ENCODE measurements at places on chromosomes 1 and 21.

GRCh38 chr1:192565946-192566345 is 9.6 kb upstream of the RGS1 start:
- peak; percentile 35 for DNase-seq

DNA sequence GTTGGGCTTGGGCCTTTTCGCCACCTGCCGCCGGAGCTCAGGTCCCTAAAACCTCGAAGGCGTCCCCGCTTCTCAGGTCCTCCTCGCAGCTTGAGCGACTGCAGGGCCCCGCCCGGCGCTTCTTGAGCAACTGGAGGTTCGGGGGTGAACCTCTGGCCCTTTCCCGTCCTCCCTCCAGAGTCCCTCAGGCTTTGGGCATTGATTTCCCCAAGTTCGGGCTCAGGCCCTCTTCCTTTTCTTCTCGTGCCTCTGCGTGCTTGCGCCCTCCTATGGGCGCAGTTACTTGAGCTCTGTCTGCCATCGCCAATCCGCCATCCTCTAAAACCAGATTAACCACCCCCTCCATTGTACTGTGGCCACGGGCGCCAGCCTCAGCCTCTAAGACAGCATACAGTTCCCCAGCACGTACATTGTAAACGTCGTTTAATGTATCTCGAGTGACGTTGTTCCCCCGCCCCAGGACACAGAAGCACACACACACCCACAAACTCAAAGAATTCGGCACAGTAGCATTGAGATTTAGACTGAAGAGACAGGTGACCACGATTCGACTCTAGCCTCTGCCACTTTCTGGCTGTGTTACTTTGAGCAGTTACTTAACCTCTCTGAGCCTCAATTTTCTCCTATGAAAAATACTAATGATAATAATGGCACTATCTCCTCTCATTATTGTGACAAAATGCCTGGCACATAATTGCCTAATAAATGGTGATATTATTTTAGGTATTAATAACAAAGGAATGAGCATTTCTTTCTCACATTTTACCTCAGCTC is 22.6 kb downstream of the BTG2 start:
- DNase-seq = peak; percentile 55

- no peak for DNase-seq
Observed at GRCh38 chr1:180198196-180198595, 31.9 kb upstream of the LHX4 start.

DNA sequence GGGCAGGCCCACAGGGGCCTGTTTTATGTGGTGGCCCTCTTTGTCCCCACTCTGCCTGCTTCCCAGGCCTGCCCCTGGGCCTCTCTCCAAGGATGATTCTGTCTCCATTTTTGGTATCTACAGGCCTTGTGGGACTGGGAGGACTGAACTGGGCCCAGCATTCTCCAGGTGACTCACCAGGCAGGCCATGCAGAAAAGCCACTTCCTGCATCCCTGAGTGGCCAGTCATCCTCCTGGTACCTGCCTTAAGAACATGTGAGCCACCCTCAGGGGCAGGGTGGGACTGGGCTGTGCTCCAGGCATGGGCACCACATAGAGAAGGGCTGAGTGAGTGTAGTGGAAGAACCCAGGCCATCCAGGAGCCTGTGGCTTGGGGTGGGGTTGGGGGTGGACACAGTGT is 20.0 kb upstream of the BCAR3 start:
- DNase-seq = peak; percentile 100

GRCh38 chr1:206106328-206107167 is 10.6 kb downstream of the AVPR1B start:
- peak; percentile 70 for DNase-seq

- DNase-seq = no peak
Observed at GRCh38 chr1:40663324-40664166, 1.9 kb downstream of the RIMS3 start.

DNA sequence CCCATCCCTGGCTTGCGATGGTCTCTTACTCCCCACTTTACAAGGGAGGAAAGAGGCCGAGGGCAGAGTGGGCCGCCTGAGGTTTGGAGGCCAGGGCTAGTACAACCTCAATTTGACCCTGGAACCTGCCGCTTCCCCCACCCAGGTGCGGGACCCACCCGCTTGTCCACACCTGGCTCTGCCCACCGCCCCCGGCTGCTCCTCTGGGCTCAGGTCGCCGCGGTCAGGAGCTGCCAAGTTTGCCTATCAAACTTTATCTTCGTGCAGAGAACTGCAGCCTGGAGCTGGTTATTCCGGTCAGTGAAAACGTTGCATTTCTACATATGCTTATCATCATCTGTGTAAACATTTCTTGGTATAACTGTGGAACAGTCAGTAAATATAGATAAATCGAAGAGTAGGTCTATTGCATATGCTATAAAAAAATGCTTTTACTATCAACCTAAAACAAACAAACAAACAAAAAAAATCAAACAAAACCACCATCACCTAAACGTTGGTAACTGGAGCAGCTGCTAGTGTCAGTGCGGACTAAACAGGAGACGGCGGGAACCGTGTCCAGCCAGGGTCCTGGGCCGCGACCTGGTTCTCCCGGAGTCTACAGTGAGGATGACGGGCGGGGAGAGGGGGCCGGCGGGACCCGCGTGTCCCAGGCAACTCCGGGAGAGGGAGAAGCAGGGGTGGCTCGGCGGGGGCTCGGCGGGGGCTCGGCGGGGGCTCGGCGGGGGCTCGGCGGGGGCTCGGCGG is 906 bp upstream of the ADARB1 start:
- peak; percentile 9 for DNase-seq

GRCh38 chr1:115409094-115410015 is 71.3 kb upstream of the NGF start:
- no peak for DNase-seq

DNA sequence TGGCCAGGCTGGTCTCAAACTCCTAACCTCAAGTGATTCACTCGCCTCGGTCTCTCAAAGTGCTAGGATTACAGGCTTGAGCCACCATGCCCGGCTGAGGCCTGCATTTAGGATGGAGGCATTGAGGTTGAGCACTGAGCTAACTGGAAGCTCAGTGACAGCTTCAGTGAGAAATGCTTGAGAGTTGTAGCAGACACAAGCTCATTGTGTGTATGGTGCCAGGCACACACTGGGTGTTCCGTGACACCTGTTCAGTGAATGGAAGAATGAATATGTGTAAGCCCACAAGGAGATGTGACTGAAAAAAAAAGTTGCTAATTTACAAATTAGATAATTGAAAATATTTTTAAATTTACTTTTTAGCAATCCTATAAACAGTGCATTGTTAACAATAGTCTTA is 21.8 kb downstream of the LURAP1 start:
- DNase-seq = no peak

- DNase-seq = no peak
Observed at GRCh38 chr1:208421486-208421885, 177.3 kb upstream of the PLXNA2 start.

- no peak for DNase-seq
Observed at GRCh38 chr1:38451541-38451993, 405.0 kb upstream of the POU3F1 start.

DNA sequence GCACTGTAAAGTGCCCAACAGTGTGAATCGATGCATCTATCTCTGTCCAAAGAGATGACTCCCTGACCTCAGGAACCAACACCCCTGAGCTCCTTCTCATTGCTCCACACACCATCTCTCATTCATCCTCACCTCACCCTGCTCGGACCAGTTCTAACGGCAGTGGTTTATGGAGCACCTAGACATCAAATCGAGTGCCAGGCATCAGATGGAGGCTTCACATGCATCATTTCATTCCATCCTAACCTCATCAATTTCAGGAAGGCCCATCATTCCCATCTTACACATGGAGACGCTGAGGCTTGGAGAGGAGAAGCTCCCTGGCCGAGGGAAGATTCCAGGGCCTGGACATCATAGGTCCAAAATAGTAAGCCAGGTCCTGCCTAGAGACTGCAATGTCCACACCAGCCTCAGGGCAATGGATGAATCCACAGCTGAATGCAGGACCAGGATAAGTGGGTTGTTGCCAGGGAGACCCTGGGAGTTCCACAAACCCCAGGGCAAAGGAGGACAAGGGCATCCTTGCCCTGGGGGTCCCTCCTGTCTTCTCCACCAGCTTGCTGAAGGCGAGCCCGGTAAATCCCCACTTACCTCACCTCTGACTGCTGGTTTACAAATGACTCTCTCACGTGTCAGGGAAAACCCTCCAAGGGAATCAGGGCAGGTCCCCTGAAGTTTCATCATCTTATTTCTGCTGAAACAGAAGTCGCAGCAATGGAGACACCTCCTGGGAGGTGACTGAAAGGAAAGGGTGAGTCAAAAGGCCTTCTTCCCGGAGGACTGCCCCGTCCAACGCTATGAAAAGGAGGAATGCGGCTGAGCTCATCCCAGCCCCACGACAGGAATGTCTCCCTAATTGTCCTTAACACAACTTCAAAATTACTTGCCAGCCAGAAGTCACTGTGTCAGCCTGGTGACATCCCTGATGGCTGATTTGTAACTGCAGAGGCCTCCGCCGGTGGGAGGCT is 9.0 kb upstream of the IFFO2 start:
- DNase-seq = no peak

DNA sequence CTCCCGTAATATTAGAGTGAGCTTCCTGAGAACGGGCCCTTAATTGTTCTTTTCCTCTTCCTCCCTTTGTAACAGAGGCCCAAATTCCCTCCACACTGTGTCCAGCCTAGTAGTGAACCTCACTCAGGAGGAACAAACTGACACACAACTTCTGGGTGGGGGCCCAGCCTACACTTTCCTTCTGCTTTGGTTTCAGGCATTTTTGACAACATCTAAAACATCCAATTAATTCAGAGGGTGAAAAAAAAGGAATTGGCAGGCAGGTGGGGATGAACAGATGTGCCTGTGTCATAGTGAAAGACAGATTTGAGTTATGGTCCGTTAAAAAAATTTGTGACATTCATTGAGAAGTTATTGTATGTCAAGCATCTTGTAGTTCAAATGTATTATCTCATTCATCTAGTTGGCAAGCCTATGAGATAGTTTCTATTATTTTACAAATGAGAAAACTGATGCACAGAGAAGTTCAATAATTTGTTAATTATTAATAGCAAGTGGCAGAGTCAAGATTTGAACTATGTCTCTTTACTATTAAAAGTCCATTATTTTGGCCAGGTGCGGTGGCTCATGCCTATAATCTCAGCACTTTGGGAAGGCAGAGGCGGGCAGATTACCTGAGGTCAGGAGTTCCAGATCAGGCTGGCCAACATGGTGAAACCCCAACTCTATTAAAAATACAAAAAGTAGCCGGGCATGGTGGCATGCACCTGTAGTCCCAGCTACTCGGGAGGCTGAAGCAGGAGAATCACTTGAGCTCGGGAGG is 41.6 kb upstream of the LRIG2 start:
- DNase-seq = no peak

- no peak for DNase-seq
Observed at GRCh38 chr1:100556181-100556580, 18.2 kb downstream of the GPR88 start.

DNA sequence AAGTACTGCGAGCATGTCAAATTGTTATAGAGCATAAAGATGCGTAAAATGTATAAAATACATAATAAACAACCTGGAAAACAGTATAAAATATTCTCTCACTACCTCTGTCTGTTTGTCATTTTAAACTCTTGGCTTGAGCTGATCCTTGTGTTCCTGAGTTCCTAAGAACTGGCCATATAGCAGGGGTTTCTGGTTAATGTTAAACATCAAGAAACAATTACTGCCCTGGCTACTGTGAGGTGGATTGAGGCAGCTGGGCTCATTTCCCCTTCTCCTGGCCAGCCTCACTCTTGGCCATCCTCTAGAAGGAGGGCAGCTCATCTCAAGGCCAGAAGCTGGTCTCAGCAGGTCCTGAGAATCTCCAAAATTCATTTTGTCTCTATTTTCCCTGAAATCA is 297.3 kb upstream of the USP24 start:
- DNase-seq = no peak

- peak; percentile 77 for DNase-seq
Observed at GRCh38 chr1:108881369-108881768, 4.6 kb downstream of the GPSM2 start.

- no peak for DNase-seq
Observed at GRCh38 chr1:145785547-145785946, 38.3 kb downstream of the RNF115 start.

DNA sequence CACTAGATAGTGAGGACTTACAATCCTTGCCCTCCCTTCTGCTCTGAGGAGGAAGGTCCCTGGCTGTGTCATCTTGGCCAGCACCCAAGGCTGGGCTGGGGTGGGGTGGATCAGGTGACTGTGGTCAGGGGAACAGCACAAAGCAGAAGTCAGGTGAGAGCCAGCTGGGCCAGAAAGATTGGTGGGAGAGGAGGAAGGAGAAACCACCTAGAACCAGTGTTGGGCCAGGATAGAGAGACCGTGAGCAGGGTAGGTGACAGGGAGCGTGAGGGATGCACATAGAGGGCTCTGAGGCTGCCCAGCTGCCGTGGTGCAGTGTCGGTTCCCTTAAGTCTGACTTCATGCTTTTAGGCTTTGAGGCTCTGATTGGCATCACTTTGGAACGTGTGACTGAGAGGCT is 22.7 kb downstream of the NCF2 start:
- no peak for DNase-seq

DNA sequence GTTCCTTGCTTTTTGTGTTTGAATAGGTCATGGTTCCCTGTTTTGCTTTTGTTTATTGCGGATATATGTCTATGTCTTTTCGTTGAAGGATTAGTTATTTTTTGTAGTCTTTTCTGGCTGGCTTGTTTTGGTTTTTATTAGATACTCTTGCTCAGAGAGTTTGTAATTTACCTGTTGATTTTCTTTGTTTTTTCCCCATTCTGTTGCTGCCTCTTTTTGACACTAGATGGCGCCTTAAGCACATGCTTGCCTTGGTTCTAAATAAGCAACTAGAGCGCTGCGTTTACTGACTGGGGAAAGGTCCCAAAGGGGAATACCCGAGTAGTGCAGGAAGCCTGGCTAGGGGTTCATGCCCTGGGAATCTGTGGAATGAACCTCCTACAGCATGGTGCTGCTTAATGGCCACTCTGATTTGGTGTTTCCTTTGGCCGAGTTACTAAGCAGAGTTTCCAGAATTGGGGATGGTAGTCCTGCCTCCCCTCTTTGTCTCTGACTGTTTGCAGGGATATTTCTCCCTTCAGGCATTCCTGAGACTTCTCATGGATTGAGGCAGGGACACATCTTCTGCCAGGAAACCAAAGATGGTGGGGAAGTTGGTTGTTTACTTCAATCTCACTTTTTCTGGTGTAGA is 143.2 kb downstream of the PTPRU start:
- DNase-seq = no peak

DNA sequence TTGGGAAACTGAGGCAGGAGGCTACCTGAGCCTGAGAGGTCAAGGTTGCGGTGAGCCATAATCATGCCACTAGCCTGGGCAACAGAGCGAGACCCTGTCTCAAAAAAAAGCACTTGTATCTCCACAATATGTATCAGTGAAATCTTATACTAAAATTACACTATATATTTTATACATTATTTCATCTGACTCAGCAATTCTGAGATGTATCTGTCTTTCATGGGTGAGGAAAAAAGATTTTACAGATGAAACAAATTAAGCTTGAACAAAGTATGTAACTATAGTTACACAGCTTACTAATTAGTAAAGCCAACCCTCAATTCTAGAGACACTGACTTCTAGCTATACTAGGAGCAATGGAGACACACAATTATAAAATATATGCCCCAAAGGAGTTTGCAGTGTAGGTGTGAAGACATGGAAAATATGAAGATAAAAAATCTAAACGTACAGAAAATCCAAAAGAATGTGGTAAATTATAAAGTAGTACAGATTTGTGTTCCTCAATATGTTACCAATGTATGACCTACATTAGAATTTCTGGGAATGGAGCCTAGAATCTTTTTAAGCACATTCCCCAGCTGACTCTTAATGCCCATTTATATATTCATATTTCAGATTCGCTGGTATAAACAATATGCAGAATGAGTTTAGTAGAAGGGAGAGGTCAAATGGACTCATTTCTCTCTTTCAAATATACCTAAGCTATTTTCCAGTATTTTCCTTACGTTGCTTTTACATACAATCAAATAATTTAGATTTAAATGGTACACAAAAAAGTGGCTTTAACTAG is 14.6 kb downstream of the GTF2B start:
- DNase-seq = no peak

All from HCEC 1CT (cell line).